ENCODE measurements at places on chromosomes 2 and 18. TPM values are rescaled to one million over a fixed set of nuclear protein-coding genes. Genes with fewer than 3 reads are reported as not detected.

- DNase-seq = no peak
These were observed 109.5 kb downstream of the SP3 start for GRCh38 chr2:173855661-173856060.

- DNase-seq = no peak
These were observed 74.6 kb downstream of the SLC4A3 start for GRCh38 chr2:219701847-219702634.

DNA sequence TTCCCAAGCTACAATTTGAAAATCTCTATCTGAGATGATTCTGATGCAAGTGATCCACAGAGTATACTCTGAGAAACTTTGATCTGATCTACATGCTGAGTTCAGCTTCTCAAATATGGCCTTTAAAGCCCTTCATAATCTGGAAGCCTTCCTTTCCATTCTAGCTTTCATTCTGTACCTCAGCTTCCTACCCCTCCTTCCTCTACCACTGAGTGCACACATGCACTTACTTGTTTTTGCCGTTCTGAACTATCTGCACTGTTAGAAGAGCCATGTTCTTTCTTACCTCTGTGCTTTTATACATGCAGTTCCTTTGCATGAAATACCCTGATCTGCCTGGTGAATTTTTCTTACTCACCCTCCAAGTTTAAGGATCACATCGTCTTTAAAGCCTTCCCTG, 25.0 kb downstream of the REL start:
- no peak for DNase-seq

DNA sequence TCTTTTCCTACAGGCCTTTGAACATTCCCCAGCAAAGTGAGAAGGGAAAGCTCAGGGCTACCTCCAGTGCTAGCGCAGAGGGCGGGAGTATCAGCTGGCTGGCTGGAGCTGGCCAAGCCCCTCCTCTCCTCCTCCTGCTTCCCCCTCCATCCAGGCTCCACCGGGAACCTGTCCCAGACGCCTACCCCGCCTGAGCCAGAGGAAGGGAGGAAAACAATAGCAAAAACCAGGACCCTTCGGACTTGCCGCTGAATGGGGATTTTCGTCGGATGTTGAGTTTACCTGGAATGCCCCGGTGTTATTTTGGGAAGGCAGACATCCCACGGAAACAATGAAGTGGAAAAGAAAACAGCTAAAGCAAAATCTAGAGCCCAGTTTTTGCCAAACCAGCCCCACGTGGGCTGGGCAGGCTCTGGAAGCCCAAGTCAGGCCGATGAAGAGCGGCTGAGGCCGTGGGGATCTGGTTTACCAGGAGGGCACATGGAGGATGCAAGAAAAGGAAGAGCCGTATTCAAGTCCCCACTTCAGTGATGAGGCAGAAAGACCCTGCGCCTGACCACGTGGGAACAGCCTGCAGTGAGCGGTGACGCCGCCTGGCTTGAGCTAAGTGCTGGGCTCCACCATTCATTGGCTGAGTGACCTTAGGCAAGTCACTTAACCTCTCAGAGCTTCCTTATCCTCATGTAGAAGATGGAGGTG, 100.4 kb upstream of the LCLAT1 start:
- no peak for DNase-seq

DNA sequence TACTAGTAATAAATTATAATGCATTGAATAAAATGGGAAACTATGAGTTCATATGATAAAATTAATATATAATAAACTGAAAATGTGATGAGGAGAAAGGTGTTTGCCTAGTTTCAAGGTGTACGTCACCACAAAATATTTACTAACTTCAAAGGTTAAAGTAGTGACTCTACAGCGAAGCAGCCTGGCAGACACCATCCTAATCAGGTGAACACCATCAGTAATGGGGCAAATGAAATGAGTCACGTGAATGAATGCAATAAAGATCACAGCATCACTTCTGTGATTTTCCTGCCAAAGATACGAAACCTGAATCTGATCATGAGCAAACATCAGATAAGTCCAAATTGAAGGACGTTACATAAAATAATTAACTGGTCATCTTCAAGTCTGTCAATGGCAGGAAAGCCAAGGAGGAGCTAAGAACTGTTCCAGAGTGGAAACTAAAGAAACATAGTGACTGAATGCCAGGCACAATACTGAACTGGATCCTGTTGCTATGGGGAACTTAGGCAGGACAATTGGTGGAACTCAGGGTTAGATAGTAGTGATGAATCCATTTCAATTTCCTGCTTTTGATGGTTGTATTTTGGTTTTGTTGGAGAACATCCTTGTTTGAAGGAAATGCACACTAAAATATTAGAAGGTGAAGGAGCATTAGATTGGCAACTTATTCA, 12.1 kb upstream of the NOSTRIN start:
- DNase-seq = no peak

DNA sequence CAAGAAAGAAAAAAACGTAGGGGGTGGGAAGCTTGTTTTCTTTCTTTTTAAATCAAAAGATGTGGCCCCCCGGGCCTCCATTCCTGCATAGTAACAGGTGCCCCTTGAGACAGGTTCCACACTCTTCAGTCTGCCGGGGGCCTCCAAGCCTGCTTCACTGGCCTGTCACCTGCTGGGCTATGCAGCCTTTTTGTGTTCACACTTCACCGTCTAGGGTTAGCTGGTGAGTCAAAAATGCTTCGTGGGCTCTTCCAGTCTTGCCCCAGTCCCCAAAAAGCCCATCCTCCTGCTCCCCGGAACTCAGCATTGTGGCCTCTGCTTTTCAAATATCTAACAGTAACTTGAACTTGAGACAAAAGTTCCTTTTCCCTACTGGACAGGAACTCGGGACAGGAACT, 67.9 kb downstream of the POLR1A start:
- no peak for DNase-seq

GRCh38 chr18:38606841-38607240, 1041.2 kb upstream of the CELF4 start:
- DNase-seq = no peak

DNA sequence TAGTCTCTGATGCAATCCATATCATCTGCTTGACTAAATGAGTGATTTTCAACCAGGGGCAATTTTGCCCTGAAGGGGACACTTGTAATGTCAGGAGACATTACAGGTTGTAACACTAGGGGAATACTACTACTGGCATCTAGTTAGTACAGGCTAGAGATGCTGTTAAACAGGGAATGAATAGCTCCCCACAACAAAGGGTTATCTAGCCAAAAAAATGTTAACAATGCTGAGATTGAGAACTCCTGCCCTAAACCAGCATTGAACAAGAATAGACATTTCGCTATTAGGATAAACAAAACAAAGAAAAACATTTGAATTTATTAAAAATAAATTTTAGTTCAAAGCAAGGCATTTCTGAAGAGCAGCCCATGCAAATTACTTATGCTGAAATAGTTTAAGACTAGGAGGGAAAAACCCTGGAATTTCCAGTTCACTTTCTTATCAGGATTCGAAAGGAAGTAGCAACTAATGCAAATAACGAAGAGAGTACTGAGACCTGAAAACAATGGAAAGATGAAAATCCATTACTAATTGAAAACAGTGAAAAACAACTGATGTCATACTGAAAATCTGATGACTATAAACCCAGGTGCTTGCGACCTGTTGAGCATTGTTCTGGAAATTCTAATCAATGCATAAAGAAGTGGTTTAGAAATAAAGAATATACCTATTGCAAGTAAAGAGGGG, 53.1 kb downstream of the CAB39 start:
- DNase-seq = no peak

- no peak for DNase-seq
These were observed 218.1 kb downstream of the HNMT start for GRCh38 chr2:138182250-138182936.

- no peak for DNase-seq
These were observed 64.9 kb downstream of the NCKAP5 start for GRCh38 chr2:133503323-133503722.

- DNase-seq = no peak
These were observed 14.7 kb upstream of the PXDN start for GRCh38 chr2:1758774-1759610.

- no peak for DNase-seq
These were observed 43.6 kb downstream of the POLR1A start for GRCh38 chr2:86062043-86062442.

DNA sequence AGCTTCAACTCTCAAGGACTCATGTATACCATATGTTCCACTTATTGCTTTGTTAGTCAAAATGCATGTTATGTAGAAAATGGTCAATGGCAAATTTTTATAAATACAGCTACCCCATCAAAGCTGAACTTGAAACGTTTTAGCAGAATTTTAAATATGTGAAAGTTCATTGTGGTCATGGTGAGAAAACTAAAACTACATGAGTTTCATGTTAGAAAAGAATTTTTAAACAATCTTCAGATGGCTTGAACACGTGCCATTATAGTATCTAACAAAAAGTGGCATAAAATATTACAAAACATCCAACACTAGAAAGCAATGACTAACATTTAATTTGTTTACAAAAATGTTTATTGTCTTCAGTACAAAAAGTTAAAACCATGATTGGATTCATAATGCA, 246.0 kb upstream of the KCNJ3 start:
- DNase-seq = no peak

GRCh38 chr18:12374401-12374800, 2.6 kb downstream of the AFG3L2 start:
- DNase-seq = no peak

DNA sequence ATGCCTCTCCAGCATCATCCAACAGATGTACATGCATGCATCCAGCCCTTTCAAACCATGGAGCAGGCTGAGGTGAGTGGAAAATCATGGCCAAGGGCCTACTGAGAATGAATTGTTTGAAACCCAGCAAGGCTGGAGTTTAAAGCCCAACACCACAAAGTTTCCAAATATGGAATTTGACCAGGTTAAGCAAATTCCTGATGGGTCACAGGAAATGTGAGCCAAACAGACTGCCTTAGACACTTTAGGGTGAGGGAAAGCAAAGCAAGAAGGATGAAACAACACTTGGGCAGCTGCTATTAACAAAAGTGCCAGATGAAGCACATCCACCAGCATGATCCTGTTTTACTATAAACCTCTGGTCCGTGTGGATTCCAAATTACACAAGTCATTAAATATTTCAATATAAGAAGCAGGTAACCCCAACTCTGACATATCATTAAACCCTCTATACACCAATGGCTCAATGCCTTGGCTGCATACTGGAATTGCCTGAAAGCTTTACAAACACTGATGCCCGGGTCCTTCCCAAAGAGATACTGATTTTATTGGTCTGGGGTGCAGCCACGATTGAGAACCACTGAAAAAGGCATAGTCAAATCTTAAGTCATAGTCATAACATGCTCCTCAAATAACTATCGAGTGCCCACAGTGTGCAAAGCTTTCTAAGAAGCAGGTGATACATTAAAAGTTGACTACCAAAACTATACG, 9.1 kb downstream of the KLF7 start:
- no peak for DNase-seq

- no peak for DNase-seq
These were observed 10.2 kb upstream of the ITGA4 start for GRCh38 chr2:181446985-181447384.

- DNase-seq = no peak
These were observed 279.7 kb downstream of the MEIS1 start for GRCh38 chr2:66714610-66715009.

DNA sequence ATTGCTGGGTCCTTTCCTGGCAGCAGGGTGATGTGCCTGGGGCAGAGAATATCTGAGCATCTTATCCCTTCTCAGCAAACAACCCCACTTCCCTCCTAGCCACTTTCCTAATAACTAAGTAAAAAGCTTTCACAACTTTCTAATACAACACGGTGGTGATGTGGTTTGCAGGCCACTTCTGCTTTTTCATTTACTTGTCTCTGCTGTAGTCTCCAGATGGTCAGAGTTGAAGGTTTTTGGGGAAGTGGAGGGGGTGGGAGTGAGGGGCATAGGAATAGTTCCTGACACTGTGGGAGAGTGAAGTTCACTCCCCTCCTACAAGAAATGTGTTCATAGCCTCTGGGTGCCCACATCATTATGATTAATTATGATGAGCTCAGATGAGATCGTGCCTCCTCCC, 11.6 kb downstream of the OXER1 start:
- no peak for DNase-seq

DNA sequence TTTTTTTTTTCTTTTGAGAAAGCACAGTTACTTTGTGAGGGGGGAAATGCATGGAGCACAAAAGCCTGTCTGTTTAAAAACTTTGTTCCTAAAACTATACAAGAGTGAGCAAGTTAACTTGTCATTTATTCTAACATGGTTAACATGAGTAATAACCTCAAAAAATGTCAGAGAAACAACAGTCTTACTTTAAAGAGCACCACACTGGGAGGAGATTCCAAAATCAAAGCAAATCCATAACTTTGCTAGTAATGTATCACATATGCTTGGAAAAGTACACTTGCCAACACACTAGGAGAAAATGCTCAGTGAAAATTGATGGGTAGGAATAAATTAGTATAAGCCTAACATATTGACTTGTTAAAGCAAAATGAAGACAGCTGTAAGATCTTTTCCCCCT, 157.1 kb downstream of the PRPF40A start:
- DNase-seq = no peak

- DNase-seq = no peak
These were observed 377.7 kb upstream of the SALL3 start for GRCh38 chr18:78601923-78602322.

- no peak for DNase-seq
These were observed 303.0 kb downstream of the DYSF start for GRCh38 chr2:71756280-71756906.

DNA sequence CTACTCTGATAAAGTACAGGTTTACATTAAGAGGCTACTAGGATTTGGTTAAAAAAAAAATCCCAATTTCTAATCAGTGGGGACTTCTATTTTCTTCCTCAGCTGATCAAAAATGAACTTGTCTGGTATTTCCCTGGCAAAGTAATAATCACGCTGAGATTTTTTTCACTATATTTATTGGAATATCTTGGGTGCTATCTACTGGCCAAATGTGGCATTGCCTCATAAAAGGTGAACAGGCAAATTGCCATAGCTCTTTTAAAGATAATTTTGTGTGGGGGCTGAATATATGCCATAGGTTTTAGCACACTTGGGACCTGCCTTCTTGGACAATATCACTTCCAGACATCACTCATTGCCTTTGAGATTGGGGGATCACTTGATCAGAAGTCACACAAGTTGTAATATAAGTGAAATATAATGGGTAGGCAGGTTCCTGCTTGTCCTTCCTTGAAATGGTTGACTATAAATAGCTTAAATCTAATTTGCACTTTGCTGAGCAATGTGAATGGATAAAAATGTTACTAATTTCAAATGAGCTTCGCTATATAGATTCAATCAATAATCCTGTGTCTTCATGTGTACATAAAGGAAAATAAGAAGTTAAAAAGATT, 7.0 kb upstream of the NXPH2 start:
- no peak for DNase-seq

Gene PDCD1
- polyA plus RNA-seq = 0.33 TPM

Gene ICOS
- not detected for polyA plus RNA-seq

Gene SCTR
- 11.4 TPM for polyA plus RNA-seq

Gene PPM1B
- 63.6 TPM for polyA plus RNA-seq

Gene IAH1
- 47.2 TPM for polyA plus RNA-seq

Gene NAT8
- 25.2 TPM for polyA plus RNA-seq

Gene HOXD3
- polyA plus RNA-seq = 21.7 TPM

Gene NT5C1B
- 0.75 TPM for polyA plus RNA-seq

Gene ALS2
- 27.9 TPM for polyA plus RNA-seq

Gene NCKAP5
- polyA plus RNA-seq = 6.5 TPM

Gene GALR1
- polyA plus RNA-seq = 0.26 TPM

Gene PXDN
- 154 TPM for polyA plus RNA-seq

Gene PPP1R1C
- polyA plus RNA-seq = 1.3 TPM

Gene NOL4
- polyA plus RNA-seq = 4.0 TPM

Gene VWC2L
- 0.08 TPM for polyA plus RNA-seq

Gene TACR1
- 1.5 TPM for polyA plus RNA-seq

Gene GPR45
- polyA plus RNA-seq = 0.12 TPM

Gene DTNB
- polyA plus RNA-seq = 19.2 TPM

Gene VRK2
- polyA plus RNA-seq = 22.3 TPM

Gene DES
- 9.3 TPM for polyA plus RNA-seq

Gene CRYGD
- not detected for polyA plus RNA-seq
